Cerebellar nuclear complex (tissue), 1 donor: ENCODE measurements at places on chromosomes 11 and 22.

DNA sequence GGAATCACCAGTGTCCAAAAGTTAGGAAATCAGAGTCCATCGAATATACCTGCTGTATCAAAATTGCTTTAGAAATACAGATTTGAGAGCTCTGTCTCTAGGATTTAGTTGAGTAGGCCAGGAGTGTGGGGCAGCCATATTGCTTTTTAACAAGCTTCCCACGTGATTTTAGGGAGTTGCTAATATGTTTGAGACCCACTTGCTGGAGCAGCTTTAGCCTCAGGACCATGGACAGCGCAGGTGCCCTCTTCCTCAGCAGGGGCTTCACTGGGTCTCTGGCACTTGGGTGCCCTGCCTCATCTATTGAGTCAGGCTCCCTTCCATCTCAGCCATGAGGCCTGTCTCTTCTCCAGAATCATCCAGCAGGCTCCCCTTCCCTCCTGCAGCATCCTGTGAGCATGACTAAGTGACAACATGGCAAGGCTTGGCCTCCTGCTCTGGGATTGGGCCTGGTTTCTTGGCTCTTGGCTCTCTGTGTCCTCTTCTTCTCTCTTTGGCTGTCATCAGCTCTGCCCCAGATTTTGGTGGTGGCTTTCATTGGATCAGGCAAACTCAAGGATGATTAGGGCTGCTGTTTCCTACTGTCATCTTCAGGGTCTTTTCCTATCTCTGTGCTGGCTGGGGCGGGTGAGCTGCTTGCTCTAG is 70.0 kb downstream of the SGSM1 start:
- no peak for DNase-seq

DNA sequence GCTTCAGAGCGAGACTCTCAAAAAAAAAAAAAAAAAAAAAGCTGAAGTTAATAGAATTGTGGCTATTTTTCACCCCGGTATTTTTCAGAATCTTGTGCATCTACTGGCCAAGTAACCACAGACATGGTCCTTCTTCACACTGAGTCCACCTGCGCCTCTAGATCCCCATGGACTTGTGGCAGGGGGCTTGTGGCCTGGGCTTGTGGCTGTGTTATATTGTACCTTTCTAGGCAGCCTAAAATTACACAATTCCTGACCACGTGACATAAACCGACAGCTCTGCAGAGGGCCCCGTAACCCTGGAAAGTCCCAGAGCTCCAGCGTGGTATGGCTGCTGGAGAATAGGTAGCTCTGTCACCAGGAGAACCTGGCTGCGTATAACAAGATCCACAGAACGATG is 10.9 kb upstream of the NAALADL1 start:
- DNase-seq: no peak

GRCh38 chr11:126598344-126599216 is 243.1 kb downstream of the ST3GAL4 start:
- DNase-seq: no peak

DNA sequence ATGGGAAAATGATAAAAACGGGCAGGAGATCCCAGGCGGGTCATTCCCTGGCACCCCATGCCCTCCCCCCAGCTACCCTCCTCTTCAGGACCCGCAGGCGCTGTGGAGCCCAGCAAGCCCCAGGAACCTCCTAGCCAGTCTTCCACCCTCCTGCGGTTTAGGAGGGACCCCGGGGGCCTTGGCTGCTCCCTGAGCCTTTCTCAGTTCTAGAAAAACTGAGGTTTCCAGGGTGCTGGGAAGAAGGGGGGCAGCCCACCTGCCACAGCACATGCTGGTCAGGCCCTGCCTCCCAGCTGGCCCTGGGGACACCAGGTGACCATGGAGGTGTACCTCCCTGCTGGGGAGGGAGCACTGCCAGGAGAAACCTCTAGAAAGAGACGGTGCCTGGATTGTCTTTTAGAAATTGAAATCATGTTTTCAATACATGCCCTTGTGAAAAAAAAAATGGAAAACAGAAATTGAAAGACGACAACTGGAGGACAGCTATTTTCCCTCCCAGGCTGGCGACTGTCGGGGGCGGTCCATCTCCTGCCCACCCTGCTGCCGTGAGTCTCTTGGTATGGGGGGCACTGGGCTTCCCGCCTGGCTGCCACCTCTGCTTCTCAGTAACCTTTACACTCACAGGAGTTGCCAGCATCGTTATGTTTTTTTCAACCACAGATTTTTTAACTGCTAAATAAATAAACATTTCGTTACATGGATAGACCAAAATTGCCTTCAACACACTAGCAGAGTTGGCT is 398.5 kb downstream of the TBC1D22A start:
- DNase-seq: no peak

GRCh38 chr11:114953039-114953438 is 274.7 kb downstream of the NXPE2 start:
- DNase-seq: no peak
